Activated naive CD4-positive, alpha-beta T cell treated with Interleukin-2 at 50 U/mL for 16 hours (primary cell): ENCODE measurements at places on chromosomes 4 and X.

DNA sequence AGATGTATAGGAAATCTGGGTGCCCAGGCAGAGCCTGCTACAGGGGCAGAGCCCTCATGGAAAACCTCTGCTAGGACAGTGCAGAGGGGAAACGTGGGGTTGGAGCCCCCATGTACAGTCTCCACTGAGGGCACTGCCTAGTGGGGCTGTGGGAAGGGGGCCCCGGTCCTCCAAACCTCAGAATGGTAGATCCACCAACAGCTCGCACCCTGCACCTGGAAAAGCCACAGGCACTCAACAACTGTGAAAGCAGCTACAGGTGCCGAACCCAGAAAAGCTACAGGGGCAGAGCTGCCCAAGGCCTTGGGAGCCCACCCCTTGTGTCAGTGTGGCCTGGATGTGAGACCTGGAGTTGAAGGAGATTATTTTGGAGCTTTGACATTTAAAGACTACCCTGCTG lies 5.4 kb upstream of the XPNPEP2 start:
- DNase-seq, result no peak

GRCh38 chrX:152733261-152733975 lies at the start of the genes CSAG1 and MAGEA12:
TSS of gene CSAG1 (minus strand) at chrX:152733721. CDS start at chrX:152732460, 1,261 bp downstream.
TSS of gene MAGEA12 (plus strand) at chrX:152733757. CDS start at chrX:152736162, 2,405 bp downstream.
- no peak for DNase-seq

DNA sequence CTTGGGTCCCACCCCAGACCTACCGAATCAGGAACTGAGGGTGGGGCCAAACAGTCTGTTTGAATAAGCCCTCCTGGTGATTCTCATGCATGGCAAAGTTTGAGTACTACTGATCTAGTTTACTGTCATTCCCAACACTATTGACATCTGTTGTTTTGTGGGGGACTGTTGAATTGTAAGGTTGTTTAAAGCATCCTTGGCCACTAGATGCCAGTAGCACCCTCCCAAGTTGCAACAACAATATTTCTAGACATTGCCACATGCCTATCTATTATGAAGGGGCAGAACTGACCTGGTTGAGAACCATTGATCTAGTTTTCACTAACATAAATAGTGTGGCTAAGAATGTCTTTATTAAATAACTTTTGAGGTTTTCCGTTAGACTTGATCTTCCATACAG lies 15.1 kb downstream of the TAF9B start:
- no peak for DNase-seq

DNA sequence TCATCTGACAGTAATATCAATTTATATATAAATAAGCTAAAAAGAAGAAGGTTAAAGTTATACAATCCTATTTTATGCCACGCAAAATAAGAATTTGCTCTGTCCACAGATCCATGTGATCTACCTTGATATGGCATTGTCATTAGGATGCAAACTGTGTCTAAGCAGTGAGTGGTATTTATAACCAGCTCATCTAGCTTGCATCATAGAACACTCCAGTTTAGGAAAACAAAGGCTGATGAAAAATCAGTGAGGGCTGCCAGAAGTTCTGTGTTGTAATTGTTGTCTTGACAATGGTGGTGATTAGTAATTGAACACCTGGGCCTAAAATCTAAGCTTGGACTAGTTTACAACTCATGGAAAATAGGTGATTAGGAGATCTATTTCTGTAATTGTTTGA lies 111.0 kb downstream of the CPE start:
- DNase-seq, result no peak

- no peak for DNase-seq
Measured at GRCh38 chrX:78066110-78066509, 37.9 kb upstream of the PGK1 start.

GRCh38 chr4:78601013-78601412 lies 49.4 kb downstream of the ANXA3 start:
- DNase-seq, result no peak

GRCh38 chr4:8230891-8231290 lies 31.8 kb downstream of the SH3TC1 start:
- no peak for DNase-seq

DNA sequence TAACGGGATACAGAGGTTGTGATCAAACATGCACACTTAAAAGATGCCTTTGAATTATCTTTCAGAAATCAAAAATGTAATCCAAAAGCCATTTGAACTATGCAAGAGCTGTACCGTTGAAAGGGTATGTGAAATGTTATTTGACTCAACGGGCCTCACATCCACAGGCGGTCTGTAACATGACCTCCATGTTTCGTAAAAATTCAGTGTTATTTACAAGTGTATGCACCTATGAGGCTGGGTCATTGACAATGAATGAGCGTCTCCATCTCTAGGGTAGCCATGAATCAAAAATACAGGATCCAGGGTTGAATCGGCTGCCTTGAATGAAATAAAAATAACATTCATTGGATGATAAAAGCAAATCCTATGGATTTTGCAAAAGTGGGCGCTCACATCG lies 100.1 kb downstream of the CRLF2 start:
- no peak for DNase-seq

GRCh38 chr4:116469582-116469981 lies 615.8 kb downstream of the TRAM1L1 start:
- no peak for DNase-seq

DNA sequence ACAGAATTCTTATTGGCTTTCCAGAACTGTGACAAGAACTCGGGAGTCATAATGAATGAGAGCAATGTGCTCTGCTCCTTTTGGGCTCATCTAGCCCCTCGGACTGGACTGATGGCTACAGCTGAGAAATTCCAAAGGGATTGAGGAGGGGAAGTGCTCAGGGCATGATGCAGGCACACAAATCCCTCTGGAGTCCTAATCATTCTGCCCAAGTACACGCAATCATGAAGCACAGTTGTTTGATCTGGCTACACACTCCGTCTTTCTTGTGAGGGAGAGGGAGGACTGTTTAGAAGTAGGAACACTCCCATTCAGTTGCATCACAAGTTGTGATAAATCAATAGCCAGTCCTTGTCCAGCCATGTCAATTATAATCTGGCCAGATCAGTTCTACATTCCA lies 237.5 kb downstream of the COL25A1 start:
- no peak for DNase-seq

DNA sequence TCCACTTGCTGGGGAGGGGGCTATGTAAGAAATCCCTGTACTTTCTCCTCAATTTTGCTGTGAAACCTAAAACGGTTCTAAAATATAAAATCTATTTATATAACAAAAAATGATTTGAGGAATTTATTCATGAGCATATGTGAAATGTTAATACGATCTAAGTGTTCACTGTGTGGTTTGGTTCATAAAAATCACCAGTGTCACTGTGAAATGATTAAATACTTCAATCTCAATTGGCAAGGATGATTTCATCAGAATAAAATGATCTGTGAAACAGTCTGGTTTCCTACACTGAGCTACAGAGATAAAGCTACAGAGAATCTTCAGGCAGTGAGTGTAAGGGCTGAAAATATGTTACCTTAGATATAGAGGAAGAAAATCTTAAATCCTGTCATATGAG lies 153.4 kb downstream of the GPM6A start:
- no peak for DNase-seq

- DNase-seq, result peak; percentile 46
Measured at GRCh38 chrX:47148946-47149345, 3.9 kb downstream of the RBM10 start.

- DNase-seq, result no peak
Measured at GRCh38 chrX:150769408-150769807, 76.2 kb downstream of the MTMR1 start.

DNA sequence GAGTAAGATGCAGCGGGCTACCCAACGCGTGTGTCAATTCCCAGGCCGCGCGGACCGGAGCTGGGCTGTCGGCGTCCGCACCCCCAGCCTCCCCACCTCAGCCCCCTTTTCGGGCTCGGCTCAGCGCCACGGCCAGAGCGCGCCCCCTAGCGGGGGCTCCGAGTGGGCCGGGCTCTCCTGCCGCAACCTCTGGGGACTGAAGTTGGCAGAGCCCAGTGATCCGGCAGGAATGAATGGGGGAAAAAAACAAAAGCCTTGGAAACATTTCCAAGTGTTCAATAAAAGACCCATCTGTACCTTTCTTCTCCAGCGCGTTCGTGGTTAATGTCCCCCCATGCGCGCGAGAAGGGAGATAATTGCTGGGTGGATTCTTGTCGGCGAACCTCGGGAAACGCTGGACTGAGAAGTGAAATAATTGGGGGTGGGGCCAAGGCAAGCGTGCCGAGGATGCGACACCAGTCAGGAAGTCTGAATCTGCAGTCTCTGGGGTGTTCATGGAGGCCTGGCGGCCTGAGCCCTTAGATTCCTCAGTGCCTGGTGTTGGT lies 5.2 kb upstream of the ARX start:
- DNase-seq, result peak; percentile 26

- no peak for DNase-seq
Measured at GRCh38 chr4:124515591-124515990, 196.9 kb downstream of the ANKRD50 start.

GRCh38 chr4:152698089-152698499 lies 18.3 kb upstream of the TMEM154 start:
- no peak for DNase-seq

DNA sequence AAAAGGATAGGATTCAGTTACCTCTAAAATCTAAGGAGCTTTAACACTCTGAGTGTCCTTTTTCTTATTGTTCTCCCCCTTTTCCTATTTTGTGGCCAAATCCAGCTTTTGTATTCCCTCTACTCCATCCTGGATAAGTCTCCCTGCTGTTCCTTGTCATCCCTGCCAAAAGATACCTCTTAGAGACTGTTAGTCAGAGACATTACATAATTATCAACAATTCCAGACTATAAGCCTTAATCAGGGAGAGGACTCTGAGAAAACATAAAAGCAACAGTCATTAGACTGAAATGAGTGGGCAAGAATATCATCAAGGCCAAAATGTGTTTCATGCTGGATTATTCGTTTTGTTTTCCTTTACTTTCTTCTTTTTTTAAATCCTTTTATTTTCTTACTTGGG lies 206.9 kb downstream of the FAM47B start:
- no peak for DNase-seq
